HCT116 (cell line): ENCODE measurements at places on chromosomes 2 and 18. TPM values are rescaled to one million over a fixed set of nuclear protein-coding genes. Genes with fewer than 3 reads are reported as not detected.
A peak's percentile ranks its signal among the peaks of the same experiment; 100 is the strongest.

LTBP1 gene
- total RNA-seq: 5.1 TPM

DNA sequence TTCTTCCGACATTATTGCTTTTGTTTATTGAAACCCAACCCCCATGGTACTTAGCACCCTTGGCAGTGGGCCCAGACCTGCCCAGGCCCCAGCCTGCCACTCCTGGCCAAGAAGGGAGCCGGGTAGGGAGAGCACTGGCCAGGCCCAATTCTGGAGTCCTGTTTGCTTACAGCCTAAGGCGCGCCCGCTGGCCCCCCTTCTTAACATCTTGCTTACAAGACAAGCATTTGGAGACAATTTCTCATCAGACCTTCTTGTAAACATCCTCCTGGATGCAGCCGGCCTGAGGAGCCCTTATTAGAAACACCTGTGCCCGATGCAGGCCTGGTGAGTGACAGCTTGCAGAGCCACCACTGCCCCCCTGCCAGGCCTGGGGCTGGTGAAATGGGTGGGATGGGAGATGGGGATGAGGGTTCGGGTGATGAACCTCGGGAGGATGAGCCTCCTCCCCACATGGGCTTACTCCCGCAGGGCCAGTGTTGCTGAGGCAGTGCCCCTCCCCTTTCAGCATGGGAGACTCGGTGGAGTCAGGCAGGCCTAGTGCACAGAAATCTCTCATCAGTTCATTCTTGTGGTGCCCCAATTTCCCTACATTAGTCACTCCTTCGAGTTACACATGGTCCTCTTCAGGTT, 217.5 kb downstream of the CYP26B1 start:
- DNase-seq: no peak

GRCh38 chr2:176553685-176554100, 284.5 kb downstream of the MTX2 start:
- DNase-seq: peak; percentile 32

- no peak for DNase-seq
Measured at GRCh38 chr2:204250692-204251091, 294.6 kb upstream of the PARD3B start.

IL1RL1 gene
- total RNA-seq: not detected

GRCh38 chr2:70937866-70938585, 2.3 kb downstream of the ATP6V1B1 start:
- DNase-seq: no peak

KRCC1 gene
- total RNA-seq: 5.8 TPM
